A549 (cell line): ENCODE measurements at places on chromosomes 2 and 18.
A peak's percentile ranks its signal among the peaks of the same experiment; 100 is the strongest.

DNA sequence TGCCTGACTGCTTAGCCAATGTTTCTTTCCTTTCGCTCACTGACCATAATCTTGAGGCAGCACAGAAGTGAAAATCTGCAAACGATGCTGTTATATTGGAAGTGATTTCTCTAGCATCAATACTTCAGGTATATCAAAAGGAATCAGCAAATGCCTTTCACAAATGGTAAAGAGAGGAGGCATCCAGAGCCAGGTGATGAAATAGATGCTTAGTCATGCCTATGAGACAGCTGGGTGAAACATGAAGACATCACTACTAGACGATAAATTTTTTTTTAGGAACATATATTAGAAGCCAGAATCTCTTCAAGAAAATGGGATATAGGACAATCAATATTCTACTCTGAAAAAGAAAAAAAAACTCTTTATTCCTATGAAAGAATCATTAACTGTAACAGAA is 249.2 kb upstream of the SLC39A10 start:
- peak; percentile 29 for DNase-seq

- no peak for DNase-seq
These were observed 106.1 kb downstream of the THSD7B start for GRCh38 chr2:136871424-136871823.

DNA sequence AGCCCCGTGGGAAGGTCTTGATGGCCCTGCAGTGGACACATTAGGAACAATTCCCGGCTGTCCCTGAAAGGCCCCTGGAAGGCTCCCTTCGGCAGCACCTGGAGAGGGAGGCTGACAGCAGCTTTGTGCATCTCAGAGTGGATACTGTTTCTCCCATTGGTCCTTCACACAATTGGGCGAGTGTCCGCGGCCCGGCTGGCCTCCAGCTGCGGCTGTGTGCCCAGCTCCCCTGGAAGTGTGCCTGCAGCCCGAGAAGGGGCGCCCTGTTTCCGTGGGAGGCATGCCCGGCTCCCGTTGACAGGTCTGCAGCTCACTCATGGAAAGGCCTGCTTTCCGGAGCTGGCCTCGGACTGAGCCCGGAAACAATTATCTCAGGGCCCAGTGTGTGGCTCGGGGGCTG is 103.7 kb downstream of the LPIN1 start:
- no peak for DNase-seq

DNA sequence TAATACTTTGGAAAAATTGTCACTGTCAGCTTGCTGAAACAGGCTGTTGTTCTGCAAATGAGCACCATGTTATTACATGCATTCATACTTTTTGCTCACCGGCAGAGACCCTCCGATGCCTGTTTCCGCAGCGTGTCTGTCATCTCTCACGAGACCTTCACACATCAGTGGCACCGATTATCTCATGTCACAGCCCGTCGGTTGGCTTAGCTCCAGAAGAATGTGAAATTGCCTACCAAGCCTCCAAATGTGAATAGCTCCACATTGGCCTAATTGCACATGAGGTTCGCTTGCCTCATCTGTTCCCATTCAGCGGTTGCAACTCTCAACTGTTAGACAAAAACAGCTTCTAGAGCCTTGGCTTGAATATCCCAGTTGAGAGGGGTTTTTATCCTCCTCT is 233.0 kb downstream of the ACTR3 start:
- DNase-seq: no peak

GRCh38 chr2:38528534-38528933 is 74.2 kb downstream of the HNRNPLL start:
- no peak for DNase-seq

- no peak for DNase-seq
These were observed 20.2 kb upstream of the TNS1 start for GRCh38 chr2:218022851-218023530.

- DNase-seq: no peak
These were observed 55.1 kb upstream of the AQP4 start for GRCh38 chr18:26920644-26921043.

DNA sequence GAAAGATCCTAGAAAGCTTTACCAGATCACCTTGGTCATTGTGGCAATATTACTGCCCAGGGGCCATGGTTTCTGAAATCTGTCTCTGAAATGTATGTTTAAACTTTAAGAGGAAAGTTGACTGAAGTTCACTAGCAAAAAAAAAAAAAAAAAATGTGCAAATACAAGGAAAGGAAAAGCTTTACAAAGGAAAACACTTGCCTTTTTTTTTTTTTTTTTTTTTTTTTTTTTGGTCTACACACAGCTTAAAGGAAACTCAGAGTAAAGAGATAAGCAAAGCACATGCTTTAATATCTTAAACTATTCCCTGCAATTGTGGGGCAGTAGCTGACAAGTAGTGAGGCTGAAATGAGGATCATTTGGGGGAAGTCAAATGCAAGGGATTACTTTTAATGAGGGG is 174.2 kb upstream of the EPAS1 start:
- no peak for DNase-seq

GRCh38 chr18:28177828-28178635 is 1.1 kb upstream of the CDH2 start:
- peak; percentile 66 for DNase-seq

DNA sequence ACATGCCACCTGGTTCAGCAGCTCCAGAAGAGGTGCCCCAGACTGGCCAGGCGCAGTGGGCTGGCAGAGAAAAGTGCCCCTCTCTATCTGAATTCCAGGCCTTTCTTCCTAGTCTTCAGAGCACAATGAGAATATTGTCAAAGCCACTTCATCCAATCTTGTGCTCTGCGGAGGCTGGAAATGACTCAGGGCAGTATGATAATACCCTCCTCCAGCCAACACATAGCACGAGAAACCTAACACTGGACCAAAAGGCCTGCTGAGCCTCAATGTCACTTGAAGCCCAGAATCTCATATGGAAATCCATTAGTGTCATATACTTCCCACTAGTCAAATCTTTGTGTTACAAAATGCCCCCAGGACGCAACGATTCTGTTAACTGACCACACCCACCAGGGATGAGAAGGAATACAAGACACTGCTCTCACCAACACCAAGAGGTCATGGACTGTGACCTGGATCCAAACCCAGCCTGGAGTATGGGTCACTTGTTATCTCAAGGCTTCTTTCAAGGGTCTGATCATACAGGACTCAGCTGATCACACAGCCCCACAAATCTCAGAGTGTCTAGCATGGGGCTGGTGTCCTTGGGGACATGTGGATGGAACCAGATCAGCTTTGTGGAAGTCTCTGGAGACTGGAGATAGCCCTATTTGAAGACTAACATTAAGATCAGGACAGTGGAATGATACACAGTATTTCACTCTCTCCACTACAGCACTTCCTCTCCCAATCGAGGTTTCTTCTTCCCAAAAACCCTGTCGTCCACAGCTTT is 10.1 kb downstream of the KIF3C start:
- DNase-seq: no peak

DNA sequence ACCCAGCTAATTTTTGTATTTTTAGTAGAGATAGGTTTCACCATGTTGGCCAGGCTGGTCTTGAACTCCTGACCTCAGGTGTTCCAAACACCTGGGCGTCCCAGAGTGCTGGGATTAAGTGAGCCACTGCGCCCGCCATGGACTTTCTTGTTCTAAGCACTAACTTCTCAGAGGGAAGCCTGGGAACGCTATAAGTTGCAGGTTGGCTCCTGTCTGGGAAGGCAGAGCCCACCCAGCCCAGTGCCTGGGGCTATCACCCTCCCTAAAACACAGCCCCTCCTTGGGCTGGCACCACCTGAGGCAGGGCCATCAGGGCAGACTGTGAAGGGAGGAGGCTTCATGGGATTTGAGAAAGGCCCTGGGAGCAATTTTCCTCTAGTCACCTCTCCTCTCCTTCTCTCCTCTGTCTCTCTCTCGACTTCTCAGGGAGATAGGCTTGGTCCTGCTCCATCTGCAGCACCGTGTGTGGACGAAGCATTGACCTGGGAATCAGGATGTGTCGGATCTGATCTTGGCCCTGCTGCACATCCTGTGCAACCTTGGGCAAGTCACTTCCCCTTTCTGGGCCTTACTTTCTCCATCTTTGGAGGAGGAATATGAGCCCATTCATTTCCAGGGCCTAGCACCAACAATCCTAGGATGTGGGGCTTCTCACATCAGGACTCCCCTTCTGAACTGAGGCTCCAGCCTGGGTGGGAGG is 10.9 kb downstream of the PSD4 start:
- no peak for DNase-seq

GRCh38 chr2:144948205-144948855 is 428.4 kb upstream of the ZEB2 start:
- no peak for DNase-seq

GRCh38 chr2:128357506-128358370 is 39.1 kb upstream of the HS6ST1 start:
- no peak for DNase-seq

GRCh38 chr2:64939332-64939917 is 49.8 kb upstream of the SLC1A4 start:
- DNase-seq: no peak

DNA sequence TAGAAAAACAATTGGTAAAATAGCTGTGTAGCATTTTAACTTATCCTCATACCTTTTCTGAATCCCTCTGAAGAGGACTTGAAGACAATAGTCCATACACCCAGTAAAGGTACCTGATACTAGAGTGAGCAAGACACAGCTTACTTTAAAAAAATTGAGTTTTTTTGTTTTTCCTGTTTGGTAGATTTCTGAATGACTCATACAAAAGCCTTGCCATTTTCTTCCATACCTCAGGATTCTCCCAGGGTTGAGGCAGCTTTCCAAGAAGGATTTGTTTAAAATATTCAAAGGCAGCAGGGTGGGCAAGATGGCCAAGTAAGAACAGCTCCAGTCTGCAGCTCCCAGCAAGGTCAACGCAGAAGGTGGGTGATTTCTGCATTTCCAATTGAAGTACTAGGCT is 551.0 kb upstream of the LRATD1 start:
- DNase-seq: no peak

DNA sequence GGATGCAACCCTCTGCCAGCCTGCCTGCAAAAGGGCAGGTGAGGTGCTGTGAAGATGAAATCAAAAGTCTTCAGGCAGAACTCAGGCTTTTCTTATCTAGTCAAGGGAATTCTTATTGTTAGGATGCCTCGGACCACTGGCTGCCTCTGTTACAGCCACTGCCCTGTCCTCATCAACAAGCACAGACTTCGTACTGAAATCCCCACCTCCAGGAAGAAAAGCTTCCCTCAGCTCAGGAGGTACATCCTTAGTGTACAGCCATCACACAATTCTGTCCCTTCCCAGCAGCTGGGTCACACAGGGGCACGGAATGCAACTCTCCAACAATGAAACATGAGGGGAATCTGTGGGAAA is 10.1 kb upstream of the RNU4ATAC start:
- no peak for DNase-seq

- no peak for DNase-seq
These were observed 1012.4 kb upstream of the GYPC start for GRCh38 chr2:125643585-125643984.

DNA sequence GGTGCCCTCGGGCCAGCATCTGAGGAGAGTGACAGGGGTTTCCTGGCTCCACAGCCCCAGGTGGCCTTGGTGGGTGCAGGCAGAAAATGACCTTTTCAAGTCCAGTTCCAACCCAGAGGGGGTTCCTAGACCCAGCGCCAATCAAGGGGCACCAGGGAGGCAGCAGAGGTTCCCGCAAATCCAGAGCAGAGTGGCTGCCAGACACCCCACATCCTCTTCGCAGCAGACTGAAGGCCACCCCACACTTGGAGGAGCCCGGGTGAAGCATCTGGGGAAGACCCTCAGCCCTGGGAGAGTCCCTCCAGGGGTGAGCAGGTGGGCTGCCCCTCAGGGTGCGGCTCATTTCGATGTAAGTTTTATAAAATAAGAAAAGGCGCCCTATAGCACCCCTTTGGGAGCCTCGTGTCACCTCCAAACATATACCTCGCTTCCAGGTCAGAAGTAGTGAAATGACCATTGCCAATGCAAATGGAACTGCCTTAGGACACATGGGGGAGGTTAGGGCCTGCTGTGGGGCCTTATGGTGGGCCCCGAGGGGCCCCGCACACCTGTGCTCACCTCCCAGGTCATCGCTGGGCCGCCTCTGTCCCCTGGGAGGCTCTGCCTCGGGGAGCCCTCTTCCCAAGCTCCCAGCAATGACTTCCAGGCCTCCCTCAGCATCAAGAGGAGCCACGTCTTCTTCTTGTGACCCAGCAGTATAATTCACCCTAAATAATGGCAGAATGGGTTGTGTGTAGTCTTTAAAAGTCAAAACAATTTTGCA is 11.0 kb downstream of the RTP5 start:
- DNase-seq: no peak

GRCh38 chr2:241216211-241216761 is 27.8 kb downstream of the ANO7 start:
- no peak for DNase-seq

GRCh38 chr18:2903006-2903405 is 56.2 kb downstream of the EMILIN2 start:
- DNase-seq: no peak

DNA sequence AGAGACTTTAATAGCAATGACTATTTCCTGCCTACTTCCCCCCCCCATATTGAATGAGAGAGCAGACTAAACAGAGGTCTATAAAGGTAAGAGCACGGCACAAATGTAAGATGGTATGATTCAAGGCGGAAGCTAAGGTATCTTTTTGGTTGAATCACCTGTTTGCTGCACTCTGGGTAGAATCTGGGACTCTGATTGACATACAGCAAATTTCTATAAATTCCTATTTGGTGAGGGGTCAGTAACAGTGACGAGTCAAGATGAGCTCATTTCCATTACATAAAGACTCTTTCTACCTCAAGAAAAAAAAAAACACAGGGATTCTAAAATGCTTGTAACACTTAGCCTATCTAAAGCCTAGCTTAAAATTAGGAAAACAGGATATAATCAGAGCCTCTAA is 297.3 kb downstream of the TNS1 start:
- DNase-seq: no peak

DNA sequence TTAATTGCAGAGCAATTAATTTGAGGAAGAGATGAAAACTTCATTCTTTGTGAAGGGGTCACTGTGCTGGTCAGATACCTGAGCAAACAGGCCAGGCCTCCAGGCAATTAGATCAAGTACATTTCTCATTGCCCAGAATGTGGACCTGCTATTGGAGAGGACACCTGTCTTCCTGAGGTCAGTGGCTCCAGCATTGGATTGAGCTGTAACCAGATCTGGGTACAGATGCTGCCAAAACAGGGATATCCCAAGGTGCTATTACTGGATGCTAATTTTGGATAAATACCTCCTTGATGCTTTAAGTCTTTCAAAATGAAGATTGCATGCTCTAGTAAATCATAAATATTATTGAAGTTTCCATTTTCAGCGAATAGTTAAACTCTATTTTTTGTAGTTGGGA is 131.5 kb downstream of the FAM161A start:
- no peak for DNase-seq

DNA sequence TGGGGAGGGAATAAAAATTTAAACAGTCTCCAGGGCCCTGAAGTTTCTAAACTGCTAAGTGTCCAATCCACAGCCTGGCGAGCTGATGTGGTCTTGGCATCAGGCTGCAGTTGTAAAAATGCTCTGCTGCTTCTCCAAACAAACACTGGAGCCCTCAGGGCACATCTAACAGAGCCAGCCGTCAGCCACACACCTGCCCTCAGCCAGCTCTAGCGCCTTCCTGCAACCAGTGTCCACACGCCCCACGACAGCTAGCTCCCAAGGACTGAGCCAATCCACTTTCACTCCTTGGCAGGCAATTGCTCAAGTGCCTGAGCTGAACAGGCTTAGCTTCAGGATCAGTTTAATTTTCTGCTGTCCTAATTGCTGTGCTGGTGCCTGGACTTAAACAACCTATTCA is 446.4 kb upstream of the RAB12 start:
- no peak for DNase-seq

GRCh38 chr2:241947876-241948275 is 78.3 kb downstream of the RTP5 start:
- no peak for DNase-seq

- DNase-seq: no peak
These were observed 206.7 kb downstream of the TCF4 start for GRCh38 chr18:55381277-55381676.
